ENCODE measurements at places on chromosomes 7 and 10.

- no peak for DNase-seq
These were observed 46.7 kb upstream of the RAB18 start for GRCh38 chr10:27457261-27457945.

GRCh38 chr7:128799451-128799850 lies 7.7 kb downstream of the CCDC136 start:
- no peak for DNase-seq

DNA sequence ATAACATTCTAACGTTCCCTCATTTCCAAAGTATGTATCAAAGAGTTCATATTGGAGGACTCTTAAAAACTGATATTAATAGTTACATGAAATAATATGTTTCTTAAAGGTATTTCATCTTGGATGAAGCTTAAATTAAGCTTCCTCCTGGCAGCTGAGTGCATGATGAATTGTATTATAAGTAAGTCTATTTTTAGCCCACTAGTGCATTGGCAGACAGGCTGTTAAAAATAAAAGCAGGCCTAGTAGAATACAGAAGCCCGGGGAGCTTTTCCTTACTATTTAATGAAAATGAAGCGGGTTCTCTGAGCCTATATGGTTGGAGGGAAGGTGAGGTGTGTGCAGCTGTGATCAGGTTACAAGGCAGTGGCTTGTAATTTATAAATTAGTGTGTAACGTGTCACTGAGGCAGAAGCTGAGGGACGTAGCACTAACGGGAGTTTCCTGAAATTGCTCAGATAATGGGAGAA lies 130.7 kb upstream of the KMT2E start:
- DNase-seq = no peak

DNA sequence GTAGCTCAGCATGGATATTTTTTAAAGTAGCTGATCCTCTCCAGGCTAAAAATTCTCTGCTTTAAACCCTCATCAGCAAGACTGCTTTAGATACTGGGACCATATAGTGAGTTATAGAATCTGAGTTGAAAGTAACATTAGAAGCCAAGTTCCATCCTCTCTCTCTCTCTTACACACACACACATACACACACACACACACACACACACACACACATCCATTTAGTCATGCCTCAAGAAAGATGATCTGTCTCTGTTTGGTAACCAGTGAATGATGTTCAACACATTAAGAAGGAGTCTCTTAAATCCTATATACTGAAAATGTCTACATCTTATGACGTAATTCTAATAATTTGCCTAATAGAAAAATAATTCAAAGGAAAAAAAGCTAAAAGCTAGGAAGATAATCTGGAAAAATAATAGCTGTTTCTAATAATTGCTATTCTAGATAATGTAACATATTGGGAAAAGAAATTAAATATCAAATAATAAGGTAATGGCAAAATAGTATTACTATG lies 16.9 kb upstream of the ATP6V0A4 start:
- no peak for DNase-seq

- DNase-seq = no peak
These were observed 35.2 kb downstream of the EPHB4 start for GRCh38 chr7:100791881-100792666.

GRCh38 chr10:67695555-67695954 lies 440 bp downstream of the CTNNA3 start:
- no peak for DNase-seq

DNA sequence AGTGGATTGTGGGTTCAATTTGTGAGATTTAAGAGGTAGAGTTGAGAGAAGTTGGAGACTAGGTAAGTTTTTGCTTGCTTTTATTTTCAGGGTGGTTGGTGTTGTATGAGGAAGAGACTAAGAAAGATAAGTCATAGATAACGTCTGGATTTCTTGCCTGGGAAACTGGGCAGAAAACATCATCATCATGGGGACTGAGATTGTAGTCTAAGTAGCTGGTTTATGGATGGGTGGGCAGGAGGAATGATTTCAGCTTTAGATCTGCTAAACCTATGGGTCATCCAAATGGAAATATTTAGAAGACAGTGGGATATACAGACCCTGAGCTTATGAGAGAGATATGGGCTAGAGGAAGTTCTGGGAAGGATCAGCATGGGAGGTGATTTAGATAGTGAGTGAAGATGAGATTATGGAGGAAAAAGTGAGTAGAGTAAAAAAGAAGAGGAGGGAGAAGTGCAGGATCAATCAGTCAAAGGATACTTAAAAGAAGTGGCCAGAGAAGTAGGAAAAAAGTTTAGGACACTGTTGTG lies 169.8 kb downstream of the WNT2 start:
- no peak for DNase-seq

GRCh38 chr7:77561352-77561751 lies 24.3 kb downstream of the PTPN12 start:
- no peak for DNase-seq

- DNase-seq = no peak
These were observed 2.3 kb downstream of the MDFIC start for GRCh38 chr7:114924038-114924712.

DNA sequence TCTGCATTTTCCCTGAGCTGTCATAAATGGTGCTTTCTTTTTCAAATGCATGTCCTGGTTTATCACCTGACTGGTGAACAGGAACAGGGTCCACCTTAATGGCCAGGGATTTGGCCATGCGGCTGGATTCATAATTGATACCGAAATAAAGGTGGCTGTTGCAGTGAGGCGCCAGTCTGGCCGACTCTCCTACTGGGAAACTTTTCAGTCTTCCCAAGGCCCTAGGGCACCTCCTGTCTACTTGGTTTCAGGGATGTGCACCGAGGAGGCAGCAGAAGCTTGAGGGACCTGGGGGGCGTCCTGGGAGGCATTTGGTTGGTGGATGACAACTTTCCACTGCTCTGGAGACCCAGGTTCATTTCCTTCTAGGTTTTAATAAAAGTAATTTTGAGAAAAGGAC lies 46.4 kb upstream of the FIGNL1 start:
- DNase-seq = no peak

DNA sequence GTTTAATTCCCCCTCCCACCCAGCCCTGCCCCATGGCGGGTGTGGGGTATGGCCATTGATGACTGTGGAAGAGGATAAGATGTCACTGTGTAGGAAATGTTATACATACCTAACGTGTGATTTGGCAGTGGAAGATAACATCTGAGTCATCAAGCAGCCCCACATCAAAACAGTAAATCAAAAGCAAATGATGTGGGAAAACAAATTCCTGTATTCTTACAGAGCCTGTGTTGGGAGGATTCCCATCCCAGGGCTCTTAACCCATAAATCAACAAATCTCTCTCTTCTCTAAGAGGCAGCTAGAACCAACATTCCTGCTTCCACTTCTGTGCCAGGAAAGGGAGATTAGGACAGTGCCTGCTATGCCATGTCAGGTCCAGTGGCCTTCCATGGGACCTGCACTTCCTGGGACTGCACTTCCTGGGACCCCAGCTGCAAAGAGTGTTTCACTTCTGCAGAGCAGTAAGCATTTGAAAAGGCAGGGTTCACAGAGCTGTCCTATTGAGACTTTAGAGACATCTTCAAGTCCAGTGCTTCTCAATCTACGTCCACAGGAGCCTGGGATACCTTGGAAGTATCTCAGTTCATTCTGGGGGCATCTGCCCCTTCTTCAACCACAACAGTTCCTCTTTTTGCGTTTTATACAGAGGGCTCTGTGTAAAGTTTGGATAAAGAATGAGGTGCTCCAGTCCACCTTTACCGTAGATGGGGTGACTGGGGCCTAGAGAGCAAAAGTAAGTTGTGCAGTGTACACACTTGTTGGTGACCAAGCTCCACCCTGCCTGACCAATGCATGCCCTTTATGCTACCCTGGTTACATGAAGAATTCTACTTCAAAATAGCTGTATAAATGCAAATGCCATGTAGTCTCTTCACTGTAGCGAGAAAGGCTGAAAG lies 45.7 kb downstream of the ATXN7L1 start:
- no peak for DNase-seq

GRCh38 chr10:71127104-71127503 lies 85.3 kb upstream of the UNC5B start:
- DNase-seq = no peak

- no peak for DNase-seq
These were observed 85.0 kb upstream of the FAM180A start for GRCh38 chr7:135833642-135834041.

All from spinal cord (tissue), 10 donors.